ENCODE measurements at places on chromosomes 7 and 10.

- no peak for DNase-seq
These were observed 16.6 kb downstream of the ACBD5 start for GRCh38 chr10:27223964-27224363.

GRCh38 chr7:100013328-100013676 lies 2.1 kb upstream of the ZKSCAN1 start:
- no peak for DNase-seq

DNA sequence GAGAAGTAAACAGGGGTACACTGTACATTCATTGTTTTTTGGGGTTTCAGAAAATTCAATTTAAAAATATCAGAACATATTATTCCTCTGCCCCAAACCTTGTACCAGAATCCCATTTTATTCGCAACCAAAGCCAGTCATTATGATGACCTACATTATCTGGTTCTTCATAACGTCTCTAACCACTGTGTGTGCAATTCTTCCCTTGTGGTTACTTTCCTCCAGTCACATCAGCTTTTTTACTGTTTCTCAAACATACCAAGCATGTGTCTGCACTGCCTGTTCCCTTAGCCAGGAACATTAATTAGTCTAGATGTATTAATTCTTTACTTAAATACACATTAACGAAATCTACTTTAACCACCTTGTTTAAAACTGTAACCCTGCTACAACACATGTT lies 64.8 kb downstream of the THSD7A start:
- no peak for DNase-seq

GRCh38 chr10:1605121-1605520 lies 132.2 kb downstream of the ADARB2 start:
- DNase-seq, result no peak

DNA sequence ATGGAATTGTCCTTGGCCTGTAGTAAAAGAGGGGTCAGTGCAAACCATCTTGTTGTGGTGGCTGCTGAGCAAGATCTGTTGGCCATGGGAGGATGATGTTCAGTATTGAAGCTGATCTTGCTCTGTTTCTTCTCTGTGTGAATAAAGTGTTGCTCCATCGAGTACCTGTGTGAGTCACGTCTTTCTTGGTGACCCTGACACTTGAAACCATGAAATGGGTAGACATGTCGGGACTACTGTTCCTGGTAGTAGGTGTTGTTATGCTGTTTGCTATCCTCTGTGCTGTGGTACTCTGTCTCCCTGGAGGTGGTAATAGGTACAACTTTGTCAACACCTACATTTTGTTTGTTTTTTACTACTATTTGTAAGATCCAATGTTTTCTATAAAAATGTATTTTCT lies 330.6 kb downstream of the MDFIC start:
- no peak for DNase-seq

DNA sequence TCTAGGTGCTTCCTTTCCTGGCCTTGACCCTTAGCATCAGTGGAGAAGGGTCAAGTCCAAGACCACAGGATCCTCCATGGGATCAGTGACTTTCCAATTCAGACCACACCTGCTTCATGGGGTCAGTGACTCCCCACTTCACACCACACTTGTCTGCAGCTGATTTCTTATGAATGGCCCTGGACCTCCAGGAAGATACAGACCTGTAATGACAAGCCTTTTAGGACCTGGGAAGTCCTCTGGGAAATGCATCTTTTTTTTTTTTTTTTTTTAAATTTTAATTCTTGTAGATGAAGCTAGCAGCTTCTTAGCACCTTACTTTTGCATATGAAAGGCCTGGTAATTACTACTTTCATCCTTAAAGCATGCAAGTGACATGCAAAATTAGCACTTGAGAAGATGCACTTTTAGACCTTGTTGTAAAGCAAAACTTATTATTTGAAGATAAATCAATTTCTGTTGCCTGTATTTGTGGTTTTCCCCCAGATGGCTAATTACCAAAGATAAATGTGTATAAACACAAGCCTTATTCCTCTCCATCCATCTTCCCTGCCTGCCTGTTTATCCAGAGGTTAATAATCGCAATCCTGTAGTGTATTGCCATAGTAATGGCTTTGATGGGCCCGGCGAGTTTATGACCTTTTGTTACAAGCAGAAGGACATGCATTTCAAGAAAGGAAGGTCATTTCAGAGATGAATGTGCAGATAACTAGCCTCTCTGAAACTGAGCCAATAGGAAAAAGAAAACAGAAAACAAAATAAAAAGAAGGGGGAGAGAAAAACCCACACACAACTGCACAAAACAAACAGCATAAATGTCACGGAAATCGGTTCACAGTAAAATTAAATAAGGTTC lies 1018.7 kb downstream of the TYW1 start:
- no peak for DNase-seq

DNA sequence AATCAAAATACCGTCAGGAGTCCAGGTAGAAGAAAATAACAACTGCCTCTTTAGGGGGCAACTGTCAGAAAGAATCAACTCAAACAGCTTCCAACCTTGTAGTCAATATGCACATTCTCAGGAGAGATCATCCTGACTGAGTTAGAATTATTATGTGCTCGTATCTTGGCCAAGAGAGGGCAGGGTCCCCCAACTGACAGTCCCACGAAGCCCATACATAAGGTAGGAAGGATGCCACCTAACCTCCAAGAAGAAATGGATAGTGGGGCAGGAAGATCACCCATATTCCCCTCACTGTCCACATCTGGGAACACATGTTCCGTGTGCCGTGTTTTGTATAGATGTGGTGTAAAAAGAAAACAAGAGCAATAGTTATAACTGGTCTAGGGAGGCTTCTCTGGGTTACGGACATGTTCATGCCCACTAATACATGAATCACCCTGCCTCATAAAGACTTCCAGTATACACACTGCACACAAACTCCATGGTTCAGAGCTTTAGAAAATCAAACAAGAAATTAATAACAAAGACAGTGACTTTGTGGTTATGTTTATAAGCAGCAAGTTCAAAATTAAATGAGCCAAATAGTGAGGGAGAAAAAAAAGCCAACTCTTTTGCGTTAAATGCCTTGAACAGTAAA lies 295.6 kb downstream of the FGFR2 start:
- DNase-seq, result no peak

GRCh38 chr10:43221419-43222209 lies 45.3 kb downstream of the RASGEF1A start:
- no peak for DNase-seq

GRCh38 chr10:89645742-89646172 lies 715 bp upstream of the PANK1 start:
- no peak for DNase-seq

GRCh38 chr10:78549140-78549935 lies 515.7 kb downstream of the RPS24 start:
- DNase-seq, result no peak

DNA sequence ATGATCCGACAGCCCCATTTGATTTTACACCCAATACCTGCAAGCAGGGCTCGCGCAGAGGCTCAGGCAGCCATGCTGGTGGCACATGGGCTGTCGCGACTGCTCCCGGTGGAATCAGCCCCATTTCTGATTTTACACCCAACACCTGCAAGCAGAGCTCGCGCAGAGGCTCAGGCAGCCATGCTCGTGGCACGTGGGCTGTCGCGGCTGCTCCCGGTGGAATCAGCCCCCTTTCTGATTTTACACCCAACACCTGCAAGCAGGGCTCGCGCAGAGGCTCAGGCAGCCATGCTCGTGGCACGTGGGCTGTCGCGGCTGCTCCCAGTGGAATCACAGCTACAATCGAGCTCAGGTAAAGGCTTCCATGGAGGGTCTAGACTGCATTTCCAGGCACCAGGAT lies 244.1 kb downstream of the PTPRN2 start:
- DNase-seq, result no peak

GRCh38 chr10:52409195-52409594 lies 95.1 kb downstream of the DKK1 start:
- no peak for DNase-seq

GRCh38 chr7:106216923-106217542 lies 67.8 kb downstream of the NAMPT start:
- no peak for DNase-seq

DNA sequence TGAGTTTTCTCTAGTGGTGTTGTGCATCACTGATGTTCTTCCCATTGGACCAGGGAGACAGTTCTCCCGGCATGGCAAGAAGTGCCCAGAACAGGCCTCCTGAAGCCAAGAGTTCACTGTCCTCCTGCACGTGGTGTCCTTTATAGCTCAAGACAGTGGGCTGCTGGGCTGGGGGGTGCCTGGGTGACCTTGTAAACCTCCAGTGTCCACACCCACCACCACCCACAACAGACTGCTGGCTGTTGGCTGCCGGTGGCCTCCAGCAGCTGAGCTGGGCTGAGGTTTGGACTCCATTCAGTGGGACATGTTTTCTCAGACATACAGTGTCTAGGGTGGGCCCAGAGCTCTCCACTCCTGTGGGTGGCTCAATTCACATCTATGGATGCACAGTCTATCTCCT lies 42.2 kb downstream of the HK1 start:
- DNase-seq, result no peak

DNA sequence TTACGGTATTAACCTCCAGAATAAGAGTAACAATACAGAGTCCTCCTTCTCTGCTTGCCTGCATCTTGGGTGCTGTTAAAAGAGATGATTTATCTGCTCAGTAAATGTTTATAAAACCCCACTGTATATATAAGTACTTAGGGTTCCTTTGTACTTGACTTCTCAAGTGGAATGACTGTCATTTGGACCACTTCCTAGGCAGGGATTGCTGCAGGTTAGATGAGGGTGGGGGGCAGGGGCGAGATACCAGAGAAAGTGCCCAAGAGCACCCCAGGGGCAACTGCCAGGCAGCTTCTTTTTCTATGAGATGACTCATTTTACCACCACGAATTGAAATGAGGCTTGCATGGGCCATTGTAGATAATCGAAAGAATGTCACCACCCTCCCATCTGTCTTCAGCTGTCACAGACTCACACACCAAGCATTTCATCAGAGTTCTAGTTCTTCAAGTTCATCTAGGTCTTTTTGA lies 421.9 kb upstream of the GALNT17 start:
- DNase-seq, result no peak

GRCh38 chr7:143351060-143351459 lies 11.5 kb downstream of the FAM131B start:
- no peak for DNase-seq

- no peak for DNase-seq
These were observed 2.8 kb upstream of the CYP3A4 start for GRCh38 chr7:99786726-99787335.

GRCh38 chr10:45224219-45224841 lies 91.1 kb downstream of the OR13A1 start:
- DNase-seq, result no peak

- no peak for DNase-seq
These were observed 124.2 kb upstream of the ZNF746 start for GRCh38 chr7:149621776-149622175.

DNA sequence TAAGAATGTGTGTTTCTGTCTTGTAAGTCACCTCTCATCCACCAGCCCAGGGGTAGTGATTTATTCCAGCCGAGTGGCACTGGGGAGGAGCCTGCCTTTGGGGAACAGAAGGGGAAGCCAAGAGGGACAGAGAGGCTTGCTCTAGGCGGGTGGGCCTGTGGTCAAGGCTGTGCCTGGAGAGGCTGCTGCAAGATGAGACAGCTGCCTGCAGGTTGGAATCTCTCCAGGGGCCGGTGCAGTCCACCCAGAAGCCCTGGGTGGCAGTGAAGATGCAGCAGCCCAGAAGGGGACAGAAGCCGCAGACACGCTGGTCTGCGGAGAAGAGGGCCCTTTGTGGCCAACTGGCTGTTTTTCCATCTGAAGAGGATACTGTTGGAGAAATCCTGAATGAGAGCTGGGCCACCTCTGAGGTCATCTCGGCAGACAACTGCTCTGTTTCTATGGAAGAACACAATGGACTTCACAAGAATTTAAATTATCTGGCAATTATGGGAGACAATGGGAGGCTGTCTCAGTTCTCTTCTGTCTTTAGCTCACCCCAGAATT lies 175.7 kb downstream of the GFRA1 start:
- DNase-seq, result no peak

- DNase-seq, result no peak
These were observed 125.4 kb downstream of the ITIH5 start for GRCh38 chr10:7541137-7542087.

- DNase-seq, result no peak
These were observed 27.7 kb downstream of the MGMT start for GRCh38 chr10:129494740-129495139.

DNA sequence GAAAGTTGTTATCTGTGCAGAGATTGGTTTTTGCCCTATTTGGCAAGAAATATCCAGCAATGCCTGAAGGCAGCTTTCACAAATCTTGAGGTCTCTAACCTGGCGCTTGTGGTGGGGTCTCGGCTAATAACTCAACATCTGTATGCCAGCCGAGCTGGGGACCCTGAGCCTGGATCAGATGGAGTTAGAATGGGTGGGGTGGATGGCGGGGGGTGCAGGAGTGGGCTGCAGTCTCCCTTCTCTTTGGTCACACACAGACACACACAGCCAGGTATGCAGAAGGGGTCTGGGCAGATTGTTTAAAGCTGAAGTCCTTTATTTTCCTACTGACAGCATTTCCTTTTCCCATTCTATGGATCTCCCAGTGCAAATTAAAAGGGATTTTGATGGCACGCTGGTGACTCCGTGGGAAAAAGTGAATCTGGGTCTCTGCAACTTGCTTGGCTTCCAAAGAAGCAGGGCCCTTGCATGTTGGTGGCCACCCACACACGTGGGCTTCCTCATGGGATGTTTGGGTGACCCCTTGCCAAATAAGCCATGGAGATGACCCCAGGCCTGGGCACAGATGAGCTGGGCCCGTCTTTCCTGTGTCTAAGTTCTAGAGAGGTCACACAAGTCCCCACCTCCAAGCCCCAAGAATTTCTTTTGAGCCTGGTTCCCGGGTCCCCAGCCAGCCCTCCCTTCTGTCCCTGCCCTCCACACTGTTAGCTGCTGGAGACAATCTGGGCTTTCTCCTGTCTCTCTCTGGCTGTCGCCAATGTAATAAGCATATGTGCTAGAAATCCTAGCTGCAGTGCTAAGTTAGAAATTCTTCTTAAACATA lies 39.9 kb upstream of the EMX2 start:
- DNase-seq, result no peak

- no peak for DNase-seq
These were observed 17.3 kb upstream of the SAMD9L start for GRCh38 chr7:93165447-93165846.

DNA sequence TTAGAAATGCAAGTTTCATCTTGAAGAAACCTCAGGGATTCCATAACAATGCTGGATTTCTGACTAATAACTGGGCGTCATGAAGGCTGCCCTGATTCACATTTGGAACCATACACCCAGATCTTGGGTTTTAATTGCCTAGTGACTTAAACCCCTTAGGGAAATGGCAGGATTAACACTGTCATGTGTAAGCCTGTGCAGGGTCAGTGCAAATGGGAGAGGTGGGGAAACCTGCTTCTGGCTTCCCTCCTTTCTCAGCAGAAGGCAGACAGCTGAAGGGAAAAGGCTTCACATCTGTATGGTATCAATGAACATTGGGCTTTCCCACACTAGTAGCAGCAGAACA lies 364.2 kb downstream of the ANKRD30A start:
- DNase-seq, result no peak

GRCh38 chr7:105387508-105388355 lies 989 bp downstream of the SRPK2 start:
- peak; percentile 79 for DNase-seq

GRCh38 chr7:105246256-105246655 lies 142.5 kb downstream of the SRPK2 start:
- DNase-seq, result no peak

GRCh38 chr10:94361171-94361794 lies 1.5 kb downstream of the NOC3L start:
- no peak for DNase-seq

- DNase-seq, result no peak
These were observed 335.1 kb downstream of the XPNPEP1 start for GRCh38 chr10:109588259-109588658.

All from GM19239 (cell line).